Natural killer cell treated with Interleukin-12 subunit alpha and Interleukin-12 subunit beta and Interleukin-15 and Interleukin-18, amount 100 ng/mL, for 72 hours (primary cell): ENCODE measurements at places on chromosomes 6 and 20. TPM values are rescaled to one million over a fixed set of nuclear protein-coding genes. Genes with fewer than 3 reads are reported as not detected.

Gene TUBB2B
- not detected for total RNA-seq

- no peak overlapping the region for H3K27ac ChIP-seq
- no peaks in the 10 kb centered on the region for H3K4me1 ChIP-seq
- no peak overlapping the region for H3K4me3 ChIP-seq
- peaks cover 4% of the 10 kb centered on the region for H3K36me3 ChIP-seq
Measured at GRCh38 chr6:169145496-169145895, 108.2 kb downstream of the THBS2 start.

DNA sequence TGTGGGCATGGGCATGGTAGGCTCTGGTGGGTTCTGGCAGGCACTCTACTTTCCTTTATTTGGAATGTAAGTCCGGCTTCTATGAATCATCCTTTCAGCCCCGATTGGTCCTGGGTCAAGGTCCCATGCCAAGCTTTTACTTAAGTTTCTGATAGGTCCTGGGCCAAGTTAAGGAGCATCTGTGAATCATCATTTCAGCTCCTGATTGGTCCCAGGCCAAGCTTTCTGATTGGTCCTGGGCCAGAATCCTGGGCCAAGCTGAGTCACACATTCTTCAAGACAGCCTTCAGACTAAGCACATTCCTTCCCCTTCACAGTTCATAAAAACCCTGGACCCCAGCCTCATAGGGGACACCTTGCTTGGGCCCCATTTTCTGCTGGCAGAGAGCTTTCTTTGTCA lies 231.0 kb upstream of the EYS start:
- DNase-seq = no peak
- H3K36me3 ChIP-seq = no peaks in the 10 kb centered on the region
- H3K27ac ChIP-seq = no peak overlapping the region
- H3K4me1 ChIP-seq = no peaks in the 10 kb centered on the region
- H3K4me3 ChIP-seq = no peak overlapping the region

DNA sequence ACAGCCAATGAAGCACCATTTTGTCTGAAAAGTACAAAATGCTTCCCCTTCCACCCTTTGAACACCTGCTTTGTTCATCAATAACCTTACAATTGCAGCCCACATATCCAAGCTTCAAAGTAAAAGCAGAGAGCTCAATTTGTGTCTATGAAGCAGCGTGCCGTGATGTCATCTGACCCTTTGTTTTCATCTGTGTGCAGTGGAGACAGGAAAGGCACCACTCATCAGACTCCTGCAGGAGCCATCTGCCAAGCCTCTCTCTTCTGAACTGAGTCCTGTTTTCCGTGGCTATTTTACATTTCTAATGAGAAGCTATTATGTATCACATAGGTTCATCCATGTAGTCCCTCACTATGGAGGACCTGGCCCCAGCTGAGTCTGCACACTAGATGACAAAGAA lies 7.5 kb upstream of the LY86 start:
- peaks cover 14% of the 10 kb centered on the region for H3K4me1 ChIP-seq
- peaks cover 8% of the 10 kb centered on the region for H3K27me3 ChIP-seq
- H3K36me3 ChIP-seq = peaks cover 4% of the 10 kb centered on the region
- no peak for DNase-seq

Gene CD83
- total RNA-seq = 124 TPM

Gene ENPP1
- total RNA-seq = 9.5 TPM

DNA sequence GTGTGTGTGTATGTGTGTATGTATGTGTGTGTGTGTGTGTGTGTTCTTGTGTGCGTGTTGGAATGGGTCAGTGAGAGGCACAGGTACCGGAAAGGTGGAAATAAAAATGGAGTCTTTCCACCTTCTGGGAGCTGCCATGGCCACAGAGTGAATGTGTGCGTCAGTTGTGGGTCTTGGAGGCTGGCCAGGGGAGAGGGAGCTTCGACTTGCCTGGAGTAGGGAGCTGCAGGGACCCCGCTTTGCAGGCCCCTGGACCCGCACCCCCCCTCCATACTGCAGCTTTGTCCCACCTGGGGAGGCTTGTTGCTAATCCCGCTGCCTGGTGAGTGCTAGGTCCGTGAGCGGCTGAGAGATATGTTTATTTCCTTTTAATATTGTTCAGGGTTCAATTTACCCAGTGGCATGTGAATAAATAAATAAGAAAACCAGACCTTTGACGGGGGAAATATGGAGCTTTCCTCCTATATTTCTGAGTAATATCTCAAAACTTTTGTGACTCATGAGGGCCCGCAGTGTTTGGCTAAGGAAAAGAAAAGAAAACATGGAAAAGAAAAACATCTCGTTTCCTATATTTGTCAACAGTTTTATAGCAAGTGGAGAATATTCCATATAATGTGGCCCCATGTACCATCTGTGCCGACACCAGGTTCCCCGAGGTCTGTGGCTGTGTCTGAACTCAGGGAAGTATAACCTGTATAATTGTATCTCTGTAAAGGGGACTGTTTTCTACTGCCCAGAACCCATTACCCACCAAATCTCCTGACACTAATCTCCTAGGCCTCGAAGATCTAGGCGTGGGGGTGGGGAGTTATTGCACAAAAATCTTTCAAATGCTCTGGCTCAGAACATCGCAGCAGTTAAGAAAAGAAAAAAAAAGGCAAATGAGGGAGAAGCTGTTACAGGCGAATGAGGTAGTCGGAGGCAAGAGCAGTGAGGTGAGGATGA lies 24.6 kb upstream of the CCDC167 start:
- H3K4me3 ChIP-seq = no peak overlapping the region
- no peaks in the 10 kb centered on the region for H3K36me3 ChIP-seq
- DNase-seq = no peak
- peaks cover 16% of the 10 kb centered on the region for H3K27me3 ChIP-seq
- peaks cover 26% of the 10 kb centered on the region for H3K4me1 ChIP-seq

- H3K4me3 ChIP-seq = no peak overlapping the region
- no peaks in the 10 kb centered on the region for H3K4me1 ChIP-seq
- DNase-seq = no peak
- H3K27ac ChIP-seq = no peak overlapping the region
- H3K36me3 ChIP-seq = no peaks in the 10 kb centered on the region
Measured at GRCh38 chr6:100269189-100269588, 195.5 kb downstream of the SIM1 start.

DNA sequence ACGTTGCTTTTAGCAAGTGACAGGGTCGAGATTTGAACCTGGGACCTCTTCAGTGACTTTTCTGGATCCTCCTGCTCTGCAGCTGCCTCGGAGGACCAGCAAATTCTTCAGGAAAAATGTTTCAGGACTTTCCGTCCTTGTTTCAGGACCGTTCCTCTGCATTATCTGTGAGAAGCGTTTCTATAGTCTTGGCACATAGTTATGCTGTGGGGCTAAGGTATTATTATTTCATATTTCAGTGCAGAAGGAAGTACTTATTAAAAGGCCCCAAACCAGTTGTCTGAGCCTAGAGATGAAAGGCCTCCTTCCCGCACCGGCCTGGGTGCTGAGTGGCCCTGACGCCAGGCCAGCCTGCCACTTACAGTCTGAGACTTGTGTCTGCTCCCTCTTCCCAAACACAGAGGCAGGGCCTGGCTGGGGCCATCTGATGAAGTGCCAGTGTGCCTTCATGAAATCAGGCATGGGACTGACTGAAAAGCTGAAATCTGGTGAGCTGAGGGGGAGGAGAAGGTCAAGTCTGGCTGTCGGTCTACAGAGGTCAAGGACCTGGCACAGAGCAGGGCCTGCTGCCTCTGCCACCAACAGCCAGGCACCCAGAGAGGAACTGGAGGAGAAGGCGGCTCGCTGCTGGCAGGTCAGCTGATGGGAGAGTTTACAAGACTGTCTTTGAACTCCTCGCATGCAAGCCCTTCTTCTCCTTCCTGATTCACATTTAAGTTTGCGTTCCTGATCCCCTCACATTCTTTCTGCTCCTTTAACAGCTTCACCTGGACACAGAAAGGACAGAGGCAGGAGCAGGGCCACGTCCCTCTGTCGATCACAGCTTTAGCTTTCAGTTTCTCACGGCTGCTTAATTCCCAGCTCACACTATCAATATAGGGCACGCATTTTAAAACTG lies 8.9 kb upstream of the QKI start:
- H3K4me1 ChIP-seq = peaks cover 11% of the 10 kb centered on the region
- H3K36me3 ChIP-seq = no peaks in the 10 kb centered on the region
